Progenitor cell of endocrine pancreas (in vitro differentiated cells): ENCODE measurements at places on chromosomes 6 and 20. TPM values are rescaled to one million over a fixed set of nuclear protein-coding genes. Genes with fewer than 3 reads are reported as not detected.

Gene LY6G6F
- total RNA-seq = not detected in 2 replicates

Gene BEND3
- total RNA-seq = 22.4 and 23.6 TPM in 2 replicates

Gene MAK
- total RNA-seq = 1.3 TPM in 2 replicates

Gene CALHM5
- 0.05 and 0.09 TPM in 2 replicates for total RNA-seq

Gene DNAH8
- total RNA-seq = 0.12 and 0.13 TPM in 2 replicates

Gene MLN
- not detected in 2 replicates for total RNA-seq

Gene PSORS1C2
- not detected in 2 replicates for total RNA-seq

Gene HSPA12B
- not detected in 2 replicates for total RNA-seq

Gene BIRC7
- total RNA-seq = not detected in 2 replicates

- no peaks in the 10 kb centered on the region for H3K36me3 ChIP-seq
- no peak overlapping the region for H3K4me3 ChIP-seq
- no peak overlapping the region for H3K27ac ChIP-seq
- H3K4me1 ChIP-seq = no peaks in the 10 kb centered on the region
- H3K27me3 ChIP-seq = peaks cover 9% of the 10 kb centered on the region
- no peak for DNase-seq
Measured at GRCh38 chr6:43725643-43726580, 38.3 kb upstream of the MRPS18A start.

DNA sequence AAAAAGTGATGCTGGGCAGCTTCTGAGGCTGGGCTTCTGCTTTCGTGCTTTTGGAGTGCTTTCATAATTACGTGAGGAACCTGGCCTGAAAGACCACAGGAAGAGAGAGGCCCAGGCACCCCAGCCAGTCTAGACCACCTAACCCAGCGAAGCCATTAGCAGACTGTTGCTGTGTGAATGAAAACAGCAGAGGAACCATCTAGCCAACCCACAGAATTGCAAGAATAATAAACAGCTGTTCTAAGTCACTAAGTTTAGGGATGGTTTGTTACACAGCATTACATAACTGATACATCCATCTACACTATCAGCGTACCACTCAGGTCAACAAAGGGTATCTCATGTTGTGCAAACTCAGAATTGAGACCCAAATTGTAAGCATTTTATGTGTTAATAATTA lies 34.5 kb downstream of the FGD2 start:
- peaks cover 7% of the 10 kb centered on the region for H3K4me1 ChIP-seq
- H3K4me3 ChIP-seq = no peak overlapping the region
- H3K27ac ChIP-seq = peak overlapping the region; percentile 52

DNA sequence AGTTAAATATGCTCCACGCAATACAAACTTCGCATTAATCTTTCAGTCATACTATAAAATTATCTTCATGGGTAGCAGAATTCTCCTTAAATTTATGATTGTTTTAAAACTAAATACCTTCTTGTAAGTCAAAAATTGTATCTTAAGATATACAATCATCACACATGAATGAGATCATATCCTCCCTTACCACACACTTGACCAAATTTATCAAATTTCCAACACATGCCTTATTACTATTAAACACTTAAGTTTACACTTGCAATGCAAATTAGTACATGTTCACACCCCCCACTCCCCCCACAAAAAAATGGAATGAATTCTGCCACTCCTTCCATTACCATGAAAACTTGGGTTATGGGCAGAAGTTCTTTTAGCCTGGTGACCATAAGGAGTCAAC lies 13.8 kb downstream of the RANBP9 start:
- H3K27ac ChIP-seq = no peak overlapping the region
- no peaks in the 10 kb centered on the region for H3K27me3 ChIP-seq
- DNase-seq = no peak
- H3K4me3 ChIP-seq = no peak overlapping the region
- H3K4me1 ChIP-seq = peaks cover 21% of the 10 kb centered on the region

- peaks cover 7% of the 10 kb centered on the region for H3K36me3 ChIP-seq
- H3K4me3 ChIP-seq = no peak overlapping the region
- no peak overlapping the region for H3K27ac ChIP-seq
- DNase-seq = no peak
- peaks cover 3% of the 10 kb centered on the region for H3K4me1 ChIP-seq
Measured at GRCh38 chr6:5135788-5136376, 50.7 kb downstream of the PPP1R3G start.

- peaks cover 52% of the 10 kb centered on the region for H3K27me3 ChIP-seq
- H3K4me3 ChIP-seq = no peak overlapping the region
- H3K36me3 ChIP-seq = no peaks in the 10 kb centered on the region
- no peaks in the 10 kb centered on the region for H3K4me1 ChIP-seq
Measured at GRCh38 chr20:57500235-57500634, 24.7 kb downstream of the CTCFL start.

DNA sequence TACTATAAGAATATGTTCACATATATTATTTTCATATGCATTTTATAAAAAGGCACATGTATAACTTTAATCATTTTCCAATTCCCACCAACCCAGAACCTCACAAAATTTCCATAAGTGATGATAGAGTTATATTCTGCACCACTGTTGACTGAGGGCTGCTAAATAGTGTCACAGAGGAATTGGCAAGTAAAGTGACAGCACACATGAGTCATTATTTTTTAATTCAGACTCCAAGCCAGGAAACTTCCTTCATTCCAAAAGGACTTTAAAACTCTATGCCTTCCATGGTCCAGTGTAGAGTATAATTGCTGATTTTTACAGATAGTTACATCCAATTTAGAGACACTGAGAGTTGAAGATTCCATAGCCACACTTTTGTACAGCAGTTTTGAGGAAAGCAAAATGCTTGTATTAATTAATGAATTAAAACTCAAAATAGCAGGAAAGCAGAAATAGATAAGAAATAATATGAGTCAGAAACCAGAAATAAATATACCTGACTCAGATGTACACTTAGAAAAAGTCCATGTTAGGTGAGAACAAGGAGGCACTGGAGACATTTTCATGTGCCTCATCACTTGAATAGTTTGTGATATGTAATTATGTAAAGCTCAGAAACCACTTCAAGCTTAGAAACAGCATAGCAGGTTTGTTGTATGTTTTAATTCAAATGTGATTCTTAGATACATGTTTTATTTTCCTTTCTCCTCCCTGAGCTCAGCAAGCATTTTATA lies 425.2 kb upstream of the OPRM1 start:
- H3K27ac ChIP-seq = no peak overlapping the region
- H3K4me1 ChIP-seq = peaks cover 18% of the 10 kb centered on the region
- no peaks in the 10 kb centered on the region for H3K36me3 ChIP-seq
- no peaks in the 10 kb centered on the region for H3K27me3 ChIP-seq
- no peak for DNase-seq

- no peak overlapping the region for H3K4me3 ChIP-seq
- no peaks in the 10 kb centered on the region for H3K36me3 ChIP-seq
- H3K27ac ChIP-seq = no peak overlapping the region
- DNase-seq = no peak
- H3K4me1 ChIP-seq = peaks cover 5% of the 10 kb centered on the region
Measured at GRCh38 chr6:40551966-40552505, 35.1 kb downstream of the LRFN2 start.

DNA sequence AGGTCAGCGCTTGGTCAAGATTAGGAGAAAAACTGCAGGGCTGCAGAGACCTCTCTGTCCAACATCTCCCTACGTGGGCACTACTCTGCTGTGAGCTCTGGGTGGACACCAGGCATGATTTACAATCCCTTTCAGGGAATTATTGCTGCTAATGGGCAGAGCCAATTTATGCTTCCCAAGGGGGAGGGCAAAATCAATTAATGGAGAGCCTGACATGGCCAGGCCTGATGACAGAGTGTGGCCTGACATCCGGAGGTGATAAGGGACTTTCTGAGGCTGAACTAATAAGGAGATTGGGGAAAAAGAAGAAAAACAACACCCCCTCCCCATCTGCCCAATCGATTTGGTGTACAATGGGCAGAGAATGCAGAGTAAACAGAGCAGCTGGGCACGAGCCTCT lies 5.0 kb upstream of the KCNK16 start:
- no peak for DNase-seq
- peaks cover 30% of the 10 kb centered on the region for H3K4me1 ChIP-seq
- peaks cover 66% of the 10 kb centered on the region for H3K27me3 ChIP-seq
- H3K27ac ChIP-seq = peak overlapping the region; percentile 46

- peaks cover 3% of the 10 kb centered on the region for H3K36me3 ChIP-seq
- H3K4me3 ChIP-seq = no peak overlapping the region
- H3K4me1 ChIP-seq = peaks cover 10% of the 10 kb centered on the region
- H3K27me3 ChIP-seq = peaks cover 3% of the 10 kb centered on the region
Measured at GRCh38 chr20:19706463-19706862, 51.6 kb upstream of the RIN2 start.

GRCh38 chr6:13157293-13157692 lies 171.0 kb downstream of the TBC1D7 start:
- H3K27ac ChIP-seq = no peak overlapping the region
- H3K27me3 ChIP-seq = peaks cover 4% of the 10 kb centered on the region
- DNase-seq = no peak
- H3K4me3 ChIP-seq = no peak overlapping the region
- no peaks in the 10 kb centered on the region for H3K4me1 ChIP-seq

- peaks cover 19% of the 10 kb centered on the region for H3K36me3 ChIP-seq
- no peak overlapping the region for H3K27ac ChIP-seq
- no peaks in the 10 kb centered on the region for H3K27me3 ChIP-seq
- H3K4me3 ChIP-seq = no peak overlapping the region
- no peaks in the 10 kb centered on the region for H3K4me1 ChIP-seq
Measured at GRCh38 chr20:38550274-38550673, 30.7 kb upstream of the ADIG start.

GRCh38 chr6:14945461-14946185 lies 300.2 kb upstream of the JARID2 start:
- peaks cover 4% of the 10 kb centered on the region for H3K27me3 ChIP-seq
- H3K36me3 ChIP-seq = no peaks in the 10 kb centered on the region
- DNase-seq = no peak
- H3K4me1 ChIP-seq = peaks cover 11% of the 10 kb centered on the region
- no peak overlapping the region for H3K27ac ChIP-seq

- H3K27me3 ChIP-seq = no peaks in the 10 kb centered on the region
- no peak overlapping the region for H3K27ac ChIP-seq
- H3K4me3 ChIP-seq = no peak overlapping the region
Measured at GRCh38 chr6:160161647-160161986, 40.0 kb downstream of the SLC22A1 start.

DNA sequence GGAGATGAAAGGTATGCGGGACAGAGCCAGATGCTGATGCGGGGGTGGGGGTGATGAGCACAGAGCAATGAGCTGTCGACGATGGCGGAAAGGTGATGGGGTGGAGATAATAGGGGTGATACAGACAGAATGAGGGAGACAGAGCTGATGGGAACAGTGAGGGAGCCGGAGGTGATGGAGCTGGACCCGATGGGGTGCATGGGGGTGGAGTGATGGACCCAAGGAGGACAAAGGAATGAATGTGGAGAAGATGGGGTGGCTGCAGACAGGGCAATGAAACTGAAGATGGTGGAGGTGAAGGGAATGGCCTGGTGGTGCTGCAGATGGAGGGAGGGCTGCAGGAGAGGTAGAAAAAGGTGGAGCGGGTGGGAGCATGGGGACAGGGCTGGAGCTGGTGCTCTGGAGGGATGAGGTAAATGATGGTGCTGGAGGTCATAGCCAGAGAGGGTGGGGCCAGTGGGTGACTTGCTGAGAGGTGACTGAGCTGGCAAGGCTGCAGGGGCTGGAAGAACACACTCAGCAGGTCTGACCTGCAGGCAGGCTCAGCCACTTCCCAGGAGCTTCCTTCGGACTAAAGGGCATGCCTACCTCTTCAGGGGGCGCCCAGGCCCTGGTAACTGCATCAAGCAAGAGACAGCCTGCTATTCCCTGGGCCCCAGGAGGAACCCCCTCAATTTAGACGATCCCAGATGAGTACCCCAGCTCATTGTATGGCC lies 6.0 kb upstream of the FOXS1 start:
- H3K27me3 ChIP-seq = peaks cover 51% of the 10 kb centered on the region
- no peak for DNase-seq
- H3K4me3 ChIP-seq = no peak overlapping the region
- H3K27ac ChIP-seq = no peak overlapping the region

GRCh38 chr6:135811644-135812526 lies 39.6 kb upstream of the PDE7B start:
- no peak overlapping the region for H3K27ac ChIP-seq
- H3K4me1 ChIP-seq = peaks cover 20% of the 10 kb centered on the region
- no peak overlapping the region for H3K4me3 ChIP-seq
- H3K36me3 ChIP-seq = no peaks in the 10 kb centered on the region
- no peaks in the 10 kb centered on the region for H3K27me3 ChIP-seq

- peaks cover 12% of the 10 kb centered on the region for H3K4me1 ChIP-seq
- H3K27ac ChIP-seq = peak overlapping the region; percentile 100
- H3K36me3 ChIP-seq = peaks cover 22% of the 10 kb centered on the region
- no peaks in the 10 kb centered on the region for H3K27me3 ChIP-seq
- DNase-seq = no peak
Measured at GRCh38 chr6:31972709-31973350, 892 bp upstream of the DXO start.

DNA sequence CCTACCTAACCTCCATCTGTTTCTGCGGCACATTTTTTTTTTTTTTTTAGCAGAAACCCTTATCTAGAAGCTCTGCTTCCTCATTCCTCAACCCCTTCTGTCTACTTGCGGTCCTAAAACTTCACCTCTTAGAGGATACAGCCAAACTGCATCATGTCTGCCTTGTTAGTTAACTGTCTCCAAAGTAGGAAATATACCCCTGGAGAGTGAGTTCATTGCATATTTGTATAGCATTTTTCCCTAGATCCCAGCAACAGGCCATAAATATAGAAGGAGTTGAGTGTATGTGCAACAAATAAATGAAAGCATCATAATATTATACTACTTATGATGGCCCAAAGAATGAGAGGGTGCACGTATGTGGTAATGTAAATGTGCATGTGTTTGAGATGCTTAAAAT lies 1288.6 kb upstream of the GJE1 start:
- H3K36me3 ChIP-seq = no peaks in the 10 kb centered on the region
- H3K27ac ChIP-seq = no peak overlapping the region
- DNase-seq = no peak
- H3K4me3 ChIP-seq = no peak overlapping the region
- no peaks in the 10 kb centered on the region for H3K27me3 ChIP-seq

DNA sequence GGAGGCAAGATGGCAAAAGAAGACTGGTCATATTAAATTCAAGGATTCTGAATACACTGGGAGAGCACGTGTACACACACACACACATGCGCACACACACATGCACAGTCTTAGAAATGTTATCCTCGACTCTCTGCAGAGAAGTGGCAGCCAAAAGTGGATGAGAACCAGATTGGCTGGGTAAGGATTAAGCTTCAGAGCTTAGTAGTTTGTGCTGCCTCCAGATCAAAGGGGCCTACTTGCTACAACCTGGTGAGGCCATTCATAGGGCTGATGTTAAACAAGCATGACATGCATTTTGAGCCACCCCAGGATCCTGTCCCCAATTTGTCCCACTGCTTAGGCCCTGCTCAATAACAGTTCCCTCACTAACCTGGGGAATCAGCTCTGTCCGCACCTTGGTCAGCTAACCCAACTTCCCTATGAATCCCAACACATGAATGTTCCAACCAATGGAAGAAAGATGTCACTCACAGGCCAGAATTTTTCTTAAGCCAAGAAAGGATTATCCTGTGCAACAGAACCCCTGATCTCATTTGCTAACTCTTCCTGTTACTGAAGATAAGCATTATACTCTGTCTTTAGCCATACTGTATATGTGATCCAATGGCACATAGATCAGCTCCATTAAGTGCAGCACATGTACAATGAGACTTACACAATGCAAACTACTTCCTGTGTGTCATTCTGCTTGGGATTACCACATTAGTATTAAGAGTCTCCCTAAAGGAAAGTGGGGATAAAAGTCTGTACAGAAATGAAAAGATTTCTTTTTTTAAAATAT lies 31.0 kb downstream of the TOMM6 start:
- peak overlapping the region; percentile 85 for H3K27ac ChIP-seq
- peaks cover 3% of the 10 kb centered on the region for H3K36me3 ChIP-seq
- no peaks in the 10 kb centered on the region for H3K27me3 ChIP-seq
- no peak overlapping the region for H3K4me3 ChIP-seq
- no peak for DNase-seq
